ENCODE measurements at places on chromosomes 13 and 19. TPM values are rescaled to one million over a fixed set of nuclear protein-coding genes. Genes with fewer than 3 reads are reported as not detected.

DNA sequence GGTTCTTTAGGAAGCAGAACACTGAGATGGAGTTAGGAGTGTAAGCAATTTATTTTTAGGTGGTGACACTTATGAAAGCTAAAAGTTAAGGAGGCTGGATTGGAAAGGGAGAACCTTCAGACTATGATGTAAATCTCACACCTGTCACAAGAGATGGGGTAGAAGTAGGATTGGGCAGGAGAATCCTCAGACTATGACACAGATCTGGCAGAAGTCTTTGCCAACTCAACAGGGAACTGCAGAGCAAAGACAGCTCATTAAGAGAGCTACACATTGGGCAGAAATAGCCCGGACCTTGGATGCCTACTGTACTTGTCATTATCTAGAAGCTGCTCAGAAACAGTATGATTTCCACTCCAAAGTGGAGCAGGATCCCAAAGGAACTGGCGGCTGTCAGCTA, 134.4 kb downstream of the DNAJC15 start:
- no peak for DNase-seq
- no peak overlapping the region for H3K4me3 ChIP-seq
- H3K36me3 ChIP-seq, result no peaks in the 10 kb centered on the region
- no peak overlapping the region for H3K27ac ChIP-seq
- H3K27me3 ChIP-seq, result no peaks in the 10 kb centered on the region

GRCh38 chr19:42846597-42846996, 32.9 kb downstream of the PSG1 start:
- H3K4me1 ChIP-seq, result no peaks in the 10 kb centered on the region
- H3K27ac ChIP-seq, result no peak overlapping the region
- no peaks in the 10 kb centered on the region for H3K36me3 ChIP-seq
- no peak overlapping the region for H3K4me3 ChIP-seq
- no peak for DNase-seq
- H3K27me3 ChIP-seq, result no peaks in the 10 kb centered on the region

PNPLA6 gene
- total RNA-seq, result 28.1 TPM

WDFY2 gene
- 9.4 TPM for total RNA-seq

DNA sequence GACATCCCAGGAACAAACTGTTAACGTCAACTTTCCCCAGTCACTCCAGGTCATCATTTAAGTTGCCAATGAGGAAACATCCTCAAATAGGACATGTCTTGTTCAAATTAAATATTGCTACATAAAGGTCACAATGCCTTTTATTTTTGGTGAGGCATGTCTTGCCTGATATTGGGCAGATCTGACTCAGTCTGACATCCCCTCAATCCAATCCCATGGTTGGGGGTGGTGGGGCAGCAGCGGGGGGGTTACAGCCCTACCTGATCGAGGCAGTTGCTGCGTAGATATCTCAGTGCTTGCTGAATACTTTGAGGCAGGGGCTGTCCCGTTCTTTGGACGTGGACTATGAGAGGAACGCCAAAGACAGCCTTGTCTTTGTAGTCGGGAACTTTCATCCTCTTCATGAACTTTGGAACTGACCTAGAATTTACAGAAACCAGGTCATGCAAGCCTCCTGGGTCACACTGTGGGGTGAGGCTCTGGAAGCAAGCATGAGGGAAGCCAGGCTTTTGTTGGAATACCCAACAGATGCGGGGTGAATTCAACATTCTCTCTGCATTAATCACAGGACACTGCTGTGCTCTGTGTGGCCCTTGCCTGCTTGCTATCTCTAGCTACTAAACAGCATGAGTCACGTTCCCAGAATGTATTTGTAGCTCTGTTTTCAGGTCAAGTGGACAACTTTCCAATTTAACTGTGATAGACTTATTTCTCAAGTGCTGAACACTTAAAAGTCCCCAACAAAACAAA, 109.8 kb downstream of the KL start:
- DNase-seq, result peak; percentile 70
- H3K36me3 ChIP-seq, result no peaks in the 10 kb centered on the region

- H3K4me3 ChIP-seq, result no peak overlapping the region
- no peaks in the 10 kb centered on the region for H3K36me3 ChIP-seq
- H3K27ac ChIP-seq, result peak overlapping the region; percentile 69
- no peaks in the 10 kb centered on the region for H3K27me3 ChIP-seq
- no peak for DNase-seq
- no peaks in the 10 kb centered on the region for H3K4me1 ChIP-seq
Observed at GRCh38 chr13:33262997-33263396, 22.6 kb downstream of the STARD13 start.

MEF2B gene
- total RNA-seq, result not detected

- H3K36me3 ChIP-seq, result no peaks in the 10 kb centered on the region
- no peaks in the 10 kb centered on the region for H3K4me1 ChIP-seq
- H3K27ac ChIP-seq, result no peak overlapping the region
- no peaks in the 10 kb centered on the region for H3K27me3 ChIP-seq
- H3K4me3 ChIP-seq, result no peak overlapping the region
Observed at GRCh38 chr19:12899891-12900518, 9.0 kb downstream of the GCDH start.

DNA sequence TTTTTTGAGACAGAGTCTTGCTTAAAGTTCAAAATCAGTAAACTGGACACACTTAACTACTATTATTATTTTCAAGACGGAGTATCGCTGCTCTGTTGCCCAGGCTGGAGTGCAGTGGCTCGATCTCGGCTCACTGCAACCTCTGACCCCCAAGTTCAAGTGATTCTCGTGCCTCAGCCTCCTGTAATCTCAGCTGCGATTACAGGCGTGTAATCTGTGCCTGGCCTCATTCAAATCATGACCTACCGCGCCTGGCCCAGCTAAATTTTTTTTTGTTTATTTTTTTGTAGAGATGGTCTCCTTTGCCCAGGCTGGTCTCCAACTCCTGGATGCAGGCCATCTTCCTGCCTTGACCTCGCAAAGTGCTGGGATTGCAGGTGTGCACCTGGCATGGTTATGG, 23.0 kb downstream of the ZNF101 start:
- no peaks in the 10 kb centered on the region for H3K27me3 ChIP-seq
- no peaks in the 10 kb centered on the region for H3K36me3 ChIP-seq
- no peaks in the 10 kb centered on the region for H3K4me1 ChIP-seq
- H3K4me3 ChIP-seq, result no peak overlapping the region
- DNase-seq, result no peak

GRCh38 chr13:100314132-100314910, 225.4 kb downstream of the PCCA start:
- no peak overlapping the region for H3K27ac ChIP-seq
- no peak overlapping the region for H3K4me3 ChIP-seq
- no peaks in the 10 kb centered on the region for H3K27me3 ChIP-seq
- no peaks in the 10 kb centered on the region for H3K36me3 ChIP-seq
- DNase-seq, result no peak

GRCh38 chr19:55352549-55353145, 1.9 kb downstream of the COX6B2 start:
- H3K4me3 ChIP-seq, result no peak overlapping the region
- DNase-seq, result no peak
- no peaks in the 10 kb centered on the region for H3K36me3 ChIP-seq
- no peak overlapping the region for H3K27ac ChIP-seq
- peaks cover 5% of the 10 kb centered on the region for H3K4me1 ChIP-seq
